ENCODE measurements at places on chromosomes 6 and 20.

DNA sequence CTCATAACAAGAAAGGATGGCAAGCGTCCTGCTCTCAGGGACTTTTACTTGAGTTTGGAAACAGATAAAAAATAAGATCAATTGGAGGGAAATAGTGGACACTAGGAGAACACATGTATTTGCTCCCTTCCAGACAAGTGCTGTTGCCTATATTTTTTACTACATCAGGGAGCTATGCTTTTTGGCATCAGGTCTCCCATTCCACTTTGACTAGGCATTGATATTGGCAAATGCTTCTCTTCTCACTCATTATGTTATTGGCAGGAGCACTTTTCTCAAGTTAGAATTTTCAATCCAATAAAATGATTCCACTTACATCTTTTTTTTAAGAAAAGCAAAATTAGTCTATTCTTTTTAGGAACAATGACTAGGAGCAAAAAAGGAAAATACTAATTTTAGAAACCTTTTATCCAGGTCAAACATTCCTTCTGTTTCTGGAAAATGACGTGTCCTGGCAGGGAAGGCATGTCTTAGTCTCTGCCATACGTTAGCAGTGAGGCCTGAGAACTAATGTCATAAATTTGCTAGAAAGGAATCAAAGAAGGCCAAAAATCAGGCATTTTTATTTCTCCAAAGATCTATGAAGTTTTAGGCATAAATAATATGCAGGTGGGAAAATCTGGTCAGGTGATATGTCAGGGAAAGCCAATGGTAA, 21.4 kb downstream of the BCAS1 start:
- no peak for DNase-seq

DNA sequence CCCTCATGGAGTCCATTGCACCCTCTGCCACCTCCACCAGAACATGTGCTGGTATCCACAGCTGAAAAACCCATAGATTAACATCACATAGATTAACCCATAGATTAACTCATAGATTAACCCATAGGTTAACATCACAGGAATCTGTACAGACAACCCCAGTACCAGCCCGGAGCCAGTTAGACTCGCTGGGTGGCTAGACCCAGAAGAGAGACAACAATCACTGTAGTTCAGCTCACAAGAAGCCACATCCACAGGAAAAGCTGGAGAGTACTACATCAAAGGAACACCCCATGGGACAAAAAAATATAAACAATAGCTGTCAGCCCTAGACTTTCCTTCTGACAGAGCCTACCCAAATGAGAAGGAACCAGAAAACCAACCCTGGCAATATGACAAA, 25.1 kb downstream of the SERPINB9 start:
- DNase-seq, result no peak

DNA sequence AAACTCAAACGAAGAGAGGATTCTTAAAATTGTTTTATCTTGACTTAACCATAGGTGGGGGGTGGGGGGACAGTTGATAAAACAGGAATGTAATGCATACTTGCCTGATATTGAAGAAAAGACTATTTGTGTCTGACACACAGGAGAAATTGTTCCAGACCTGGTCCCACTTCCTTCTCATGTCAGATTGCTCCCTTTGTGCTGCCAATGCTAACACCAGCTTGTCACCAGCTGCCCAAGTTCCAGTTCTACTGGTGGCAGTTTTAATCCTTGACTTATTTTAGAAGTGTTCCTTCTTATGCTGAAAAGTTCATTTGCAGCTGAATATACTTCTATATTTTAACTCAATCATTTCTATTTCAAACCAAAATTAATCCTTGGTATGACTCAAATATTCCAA, 127.3 kb downstream of the GMDS start:
- no peak for DNase-seq

GRCh38 chr6:108323710-108324466, 29.0 kb downstream of the AFG1L start:
- no peak for DNase-seq

DNA sequence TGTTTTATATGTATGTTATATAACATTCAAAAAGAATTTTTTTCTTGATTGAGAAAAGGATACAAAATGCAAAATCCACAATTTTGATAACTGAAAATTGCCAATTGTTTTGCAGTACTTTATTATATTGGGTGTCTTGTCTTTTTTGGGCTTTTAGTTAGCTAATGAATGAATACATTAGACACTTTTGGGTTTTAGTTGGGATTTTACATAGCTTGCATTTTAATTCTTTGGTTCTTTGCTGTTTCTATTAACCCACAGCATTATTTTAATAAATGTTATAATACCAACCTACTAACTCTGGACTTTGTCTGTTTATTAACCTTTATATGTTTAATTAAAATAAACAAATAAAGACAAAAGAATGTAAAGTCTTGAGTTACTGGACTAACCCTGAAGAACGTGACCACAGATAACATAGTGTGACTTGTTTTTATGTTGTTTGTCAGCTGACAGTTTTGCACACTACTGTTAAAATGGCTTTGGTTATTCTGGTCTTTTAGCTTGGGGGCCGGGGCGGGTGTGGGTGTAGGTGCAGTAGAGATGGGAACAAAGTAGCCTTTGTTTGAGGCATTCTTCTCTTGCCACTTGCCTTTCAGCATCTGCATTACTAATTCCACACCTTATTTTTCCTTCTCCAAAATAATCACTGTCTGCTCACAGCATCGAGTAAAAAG, 159.1 kb downstream of the QKI start:
- no peak for DNase-seq

DNA sequence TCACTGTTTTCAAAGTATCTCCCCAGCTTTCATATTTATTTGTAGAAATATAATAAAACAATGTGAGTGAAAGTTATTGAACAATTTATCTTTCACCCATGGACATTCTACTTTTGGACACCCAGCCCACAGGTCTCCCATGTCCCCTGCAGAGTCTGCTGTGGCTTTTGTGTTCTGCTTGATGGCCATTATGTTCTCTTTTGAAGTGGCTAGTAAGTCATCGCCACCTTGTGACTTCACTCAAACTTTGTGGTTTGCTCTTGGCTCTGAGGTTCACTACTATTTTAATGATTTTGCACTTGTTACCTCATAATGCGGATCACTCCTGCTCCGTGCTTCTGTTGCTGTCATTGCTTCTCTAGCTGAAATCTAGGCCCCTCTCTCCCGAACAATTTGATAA, 10.2 kb upstream of the DEFB113 start:
- DNase-seq, result no peak

DNA sequence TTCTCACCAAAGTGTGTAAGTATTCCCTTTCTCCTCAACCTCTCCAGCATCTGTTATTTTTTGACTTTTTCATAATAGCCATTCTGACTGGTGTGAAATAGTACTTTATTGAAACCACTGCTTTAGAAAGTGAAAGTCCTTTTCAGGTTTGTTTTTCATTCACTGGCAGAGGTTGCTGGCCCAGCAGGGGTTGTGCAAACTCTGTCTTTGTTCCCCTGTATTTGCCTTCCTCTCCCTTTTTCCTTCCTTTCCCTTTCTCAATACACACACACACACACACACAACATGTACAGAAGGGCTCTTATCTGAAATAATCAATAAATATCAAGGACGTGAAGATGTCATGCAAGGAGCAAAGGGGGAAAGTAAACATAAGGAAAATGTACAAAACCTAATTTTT, 99.8 kb downstream of the LY86 start:
- no peak for DNase-seq

DNA sequence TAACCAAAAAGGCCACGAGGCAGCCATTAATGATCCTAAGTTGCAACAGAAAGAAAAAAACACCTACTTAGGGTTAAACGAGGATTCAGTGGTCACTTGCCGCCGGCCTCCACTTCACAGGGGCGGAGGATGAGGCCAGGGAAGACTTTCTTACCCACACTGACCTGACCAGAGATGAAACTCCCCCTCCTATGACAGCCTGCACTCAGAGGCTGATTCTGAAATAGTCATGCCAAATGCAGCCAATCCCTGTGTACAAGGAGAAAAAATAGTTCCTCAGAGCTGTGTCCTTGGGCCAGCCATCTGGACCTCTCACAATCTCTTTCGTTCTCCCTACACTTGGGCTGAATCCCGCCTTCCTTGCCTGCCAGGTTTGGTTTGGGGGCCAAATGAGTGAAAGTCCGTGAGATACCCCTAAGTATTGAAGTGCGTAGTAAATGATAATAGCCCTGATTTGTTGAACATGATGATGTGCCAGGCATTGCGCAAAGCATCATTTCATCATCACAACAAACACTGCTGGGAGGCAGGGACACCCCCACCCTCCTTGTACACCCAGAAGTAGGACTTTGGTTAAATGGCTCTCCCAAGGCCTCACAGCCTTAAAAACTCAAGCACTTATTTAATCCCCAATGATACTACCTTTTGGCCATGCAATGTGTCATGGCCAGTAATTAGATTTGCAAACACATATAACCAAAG, 3.2 kb upstream of the IRF4 start:
- DNase-seq, result no peak

DNA sequence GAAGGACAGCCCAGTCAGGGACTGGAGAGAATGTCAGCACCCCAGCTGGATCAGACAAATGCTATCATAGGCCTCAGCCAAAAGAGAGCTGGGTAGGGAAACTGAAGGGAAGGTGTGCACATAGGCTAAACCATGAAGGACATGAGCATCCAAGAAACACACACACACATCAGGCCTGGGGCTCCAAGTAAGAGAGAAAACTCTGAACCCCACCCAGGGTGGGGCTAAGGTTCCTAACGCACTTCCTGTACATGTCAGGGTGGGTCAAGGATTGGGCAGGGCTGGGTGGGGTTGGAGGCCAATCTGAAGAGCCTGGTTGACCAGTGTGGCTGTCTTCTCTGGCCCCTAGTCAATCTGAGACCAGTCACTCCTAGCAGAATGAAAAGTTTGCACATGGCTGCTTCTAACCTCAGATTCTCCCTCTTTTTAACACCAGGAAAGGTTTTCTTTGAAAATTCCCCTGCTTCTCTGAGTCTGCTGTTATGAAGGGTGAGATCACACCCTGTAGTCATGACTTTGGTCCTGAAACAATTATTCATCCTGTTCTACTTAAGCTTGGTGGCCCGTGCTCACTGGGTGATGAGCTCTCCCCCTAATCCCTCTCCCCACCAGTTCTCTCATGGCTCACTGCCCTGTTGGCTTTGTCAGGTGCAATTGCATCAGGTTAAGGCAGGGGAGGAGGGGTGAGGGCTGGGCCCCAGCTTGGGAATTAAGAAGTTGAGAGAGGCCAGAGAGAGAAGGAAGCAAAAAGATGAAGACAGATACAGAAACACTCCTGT, 88.4 kb downstream of the MAFB start:
- DNase-seq, result no peak

DNA sequence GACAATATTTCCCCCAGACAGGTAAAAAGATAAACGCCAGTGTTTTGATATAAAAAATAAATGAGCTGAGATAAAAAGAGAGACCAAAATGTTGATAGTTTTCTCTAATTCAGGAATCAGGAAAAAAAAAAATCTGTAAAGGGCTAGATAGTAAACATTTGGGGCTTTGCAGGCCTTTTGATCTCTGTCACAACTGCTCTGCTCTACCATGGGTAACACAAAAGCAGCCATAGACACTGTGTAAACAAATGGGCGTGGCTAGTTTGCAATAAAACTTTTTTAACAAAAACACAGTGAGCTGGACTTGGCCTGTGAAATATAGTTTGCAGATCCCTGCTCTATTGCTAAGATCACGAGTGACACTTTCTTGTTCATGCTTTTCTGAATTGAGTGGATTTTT, 219.1 kb upstream of the STXBP5 start:
- DNase-seq, result no peak

DNA sequence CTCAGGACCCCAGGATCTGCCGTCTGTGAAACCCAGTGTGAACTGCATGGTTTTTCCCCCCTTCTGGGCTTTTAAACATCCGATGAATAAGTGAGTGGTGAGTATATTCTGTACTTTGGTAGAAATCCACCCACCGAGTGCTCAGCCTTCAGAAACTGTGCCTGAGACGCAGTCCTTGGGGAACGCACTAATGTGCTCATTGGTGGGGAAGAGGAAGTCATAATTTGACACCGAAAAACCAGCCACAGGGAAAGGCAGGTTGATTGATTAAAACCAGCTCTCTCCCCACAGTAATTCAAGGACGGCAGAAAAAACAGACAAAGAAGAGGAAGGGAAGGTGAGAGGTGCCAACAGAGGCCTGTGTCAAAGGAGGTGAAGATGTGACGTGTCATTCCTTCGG, 21.7 kb downstream of the EDN3 start:
- DNase-seq, result no peak

DNA sequence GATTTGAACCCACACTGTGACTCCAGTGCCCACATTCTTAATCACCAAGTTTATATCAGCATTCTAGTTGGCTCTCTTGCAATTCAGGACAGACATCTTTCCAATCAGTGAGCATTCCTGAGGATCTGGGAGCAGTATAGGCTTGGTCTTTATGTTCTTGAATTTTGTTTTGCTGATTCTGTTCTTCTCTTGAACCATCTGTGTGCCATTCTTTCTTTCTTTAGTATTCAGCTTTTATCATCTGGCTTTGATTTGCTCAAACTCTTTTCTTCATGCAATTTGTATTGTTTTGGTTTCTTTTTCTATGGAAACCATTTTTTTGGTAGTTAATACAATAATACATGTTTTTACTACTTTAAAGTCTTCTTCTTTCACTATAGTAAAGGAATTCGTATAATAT, 162.4 kb downstream of the CD109 start:
- DNase-seq, result no peak

GRCh38 chr20:9397928-9398327, 116.5 kb upstream of the LAMP5 start:
- DNase-seq, result no peak

DNA sequence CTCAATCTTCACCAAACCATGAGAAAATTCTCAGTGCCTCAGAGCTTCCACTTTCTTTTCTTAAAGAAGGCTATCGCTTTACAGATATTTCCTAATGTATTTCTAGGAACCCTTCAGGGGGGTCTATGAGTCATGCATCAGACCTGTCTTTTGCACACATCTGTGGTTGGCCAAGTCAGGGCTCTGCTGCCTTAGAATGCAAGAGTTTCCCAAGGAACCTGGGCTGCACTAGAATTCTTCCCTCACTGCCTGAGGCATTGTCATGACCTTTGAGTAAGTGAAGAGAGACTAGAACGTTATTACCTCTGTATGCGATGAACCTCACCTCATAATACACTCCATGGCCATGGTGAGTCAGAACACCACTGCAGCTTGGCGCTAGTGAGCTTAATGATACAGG, 365.0 kb upstream of the ID4 start:
- peak; percentile 78 for DNase-seq

GRCh38 chr6:2546901-2547300, 203.8 kb downstream of the MYLK4 start:
- no peak for DNase-seq

DNA sequence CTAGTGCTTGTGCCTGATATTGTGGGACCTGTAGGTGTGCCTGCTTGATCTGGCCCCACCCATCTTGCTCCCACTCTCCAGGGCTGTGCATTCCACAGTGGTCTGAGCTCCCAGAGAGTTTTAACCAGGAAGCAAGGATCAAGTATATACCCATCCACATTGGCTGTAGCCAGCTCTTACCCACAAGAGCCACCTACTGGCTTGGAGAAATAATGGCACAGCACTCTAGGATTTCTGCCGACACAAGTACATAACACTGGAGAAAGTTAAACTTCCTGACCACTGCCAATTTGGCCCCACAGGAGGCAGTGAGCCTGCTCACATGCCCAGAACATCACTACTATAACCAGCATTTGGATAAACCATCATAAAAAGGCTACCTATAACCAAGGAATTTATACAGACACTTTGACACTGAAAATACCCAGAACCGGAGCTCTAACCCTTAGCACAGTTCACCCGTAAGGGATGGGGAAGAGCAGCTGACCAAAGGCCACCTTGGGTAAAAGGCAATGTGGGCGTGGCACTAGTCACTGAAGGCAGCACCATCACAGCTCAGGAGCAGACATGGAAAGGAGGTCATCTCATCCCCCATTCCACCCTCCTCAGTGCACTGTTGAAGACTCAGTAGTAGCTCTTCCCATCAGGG, 440.4 kb downstream of the BTBD3 start:
- no peak for DNase-seq

Data from brain pericyte (primary cell).